ENCODE measurements at places on chromosomes 5 and 9.
A peak's percentile ranks its signal among the peaks of the same experiment; 100 is the strongest.

DNA sequence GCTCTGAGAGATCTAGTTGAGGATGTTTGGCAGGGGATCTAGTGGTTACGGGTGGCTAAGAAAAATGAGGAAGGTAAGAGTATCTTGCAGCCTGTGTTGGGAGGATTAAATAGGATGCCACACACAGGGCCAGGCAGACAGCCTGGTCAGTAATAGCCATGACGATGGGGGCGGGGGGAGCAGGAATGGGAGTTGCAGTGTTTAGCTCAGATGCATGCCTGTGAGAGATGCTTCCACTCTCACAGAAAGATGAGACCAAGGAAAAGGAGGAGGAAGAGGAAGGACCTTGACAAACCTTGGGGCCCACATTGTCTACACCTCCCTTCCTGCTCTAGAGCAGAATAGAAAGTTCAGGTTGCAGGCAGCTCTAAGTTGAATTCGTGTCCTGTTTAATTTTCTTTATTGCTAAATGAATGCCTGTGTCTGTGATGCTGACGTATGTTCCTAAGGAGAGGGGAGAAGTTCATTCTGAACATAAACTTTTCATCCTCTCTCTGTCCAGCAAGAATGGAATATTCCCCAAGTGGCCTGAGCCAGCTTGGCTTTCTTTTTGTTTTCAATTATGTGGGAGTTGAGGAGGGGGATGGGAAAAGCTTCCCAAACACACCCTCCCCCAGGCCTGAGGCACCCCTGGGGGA, 28.7 kb downstream of the TGFBI start:
- DNase-seq = no peak

DNA sequence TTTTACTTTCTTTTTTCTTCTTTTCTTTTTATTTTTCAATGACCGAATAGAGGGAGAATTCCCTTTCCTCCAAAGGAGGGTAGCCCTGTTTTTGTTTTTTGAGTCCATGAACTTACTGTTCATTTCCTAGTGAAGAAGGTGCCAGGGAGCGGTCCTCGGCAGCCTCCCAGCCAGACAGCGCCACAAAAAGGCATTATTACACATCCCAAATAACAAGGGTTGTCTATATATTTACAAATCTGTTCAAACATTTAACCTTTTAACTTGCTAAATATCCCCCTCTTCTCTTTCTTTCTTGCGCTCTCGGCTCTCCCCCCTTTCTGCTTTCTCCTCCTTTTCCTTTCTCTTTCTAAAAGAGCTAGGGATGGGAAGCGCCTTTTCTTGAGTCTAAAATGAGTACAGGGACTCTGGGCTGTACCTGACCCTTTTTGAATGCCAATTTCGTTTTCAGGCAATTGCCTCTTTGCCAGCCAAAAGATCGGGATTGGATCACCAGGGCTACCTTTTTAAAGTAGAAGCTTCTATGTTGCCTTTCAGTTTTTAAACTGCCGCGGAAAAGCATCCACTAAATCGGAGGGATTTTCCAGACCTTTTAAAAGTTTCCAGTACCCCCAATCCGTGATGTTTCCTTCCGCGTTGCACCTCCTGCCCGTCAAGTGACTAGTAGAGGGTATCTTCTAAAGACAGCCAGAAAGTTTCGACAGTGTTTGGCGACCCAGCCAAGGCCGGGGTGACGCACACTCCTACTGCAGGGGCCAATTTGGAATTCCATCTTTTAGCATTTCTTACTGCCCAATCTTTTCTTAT, 125.6 kb downstream of the TMEM161B start:
- DNase-seq = peak; percentile 75

GRCh38 chr5:14710313-14710994, 45.9 kb downstream of the OTULIN start:
- DNase-seq = no peak

DNA sequence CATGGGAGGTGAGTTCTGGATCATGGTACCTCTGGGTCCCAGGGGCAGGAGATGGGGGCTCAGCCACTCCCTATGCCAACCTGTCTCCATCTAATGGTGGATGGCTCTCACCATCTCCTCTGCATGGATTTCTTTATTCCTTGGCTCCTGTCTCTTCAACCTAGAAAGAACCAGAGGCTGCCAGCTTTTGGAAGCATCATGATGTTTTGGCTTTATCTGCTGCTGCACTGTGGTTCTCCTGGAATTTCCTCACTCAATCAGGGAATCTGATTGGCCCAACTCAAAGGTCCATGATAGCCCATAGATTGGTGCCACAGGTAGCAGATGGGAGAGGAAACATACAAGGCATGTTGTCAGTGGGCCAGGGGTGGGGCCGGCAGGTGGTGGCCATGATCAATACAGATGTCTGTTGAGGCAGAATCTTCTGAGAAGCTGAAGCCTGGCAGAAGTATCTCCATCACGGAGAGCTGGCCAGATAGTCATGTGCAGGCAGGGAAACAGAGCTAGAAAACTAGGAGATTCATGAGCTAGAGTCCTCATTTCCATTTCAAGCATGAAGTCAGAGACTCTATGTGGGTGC, 158.2 kb downstream of the MACROH2A1 start:
- DNase-seq = no peak

DNA sequence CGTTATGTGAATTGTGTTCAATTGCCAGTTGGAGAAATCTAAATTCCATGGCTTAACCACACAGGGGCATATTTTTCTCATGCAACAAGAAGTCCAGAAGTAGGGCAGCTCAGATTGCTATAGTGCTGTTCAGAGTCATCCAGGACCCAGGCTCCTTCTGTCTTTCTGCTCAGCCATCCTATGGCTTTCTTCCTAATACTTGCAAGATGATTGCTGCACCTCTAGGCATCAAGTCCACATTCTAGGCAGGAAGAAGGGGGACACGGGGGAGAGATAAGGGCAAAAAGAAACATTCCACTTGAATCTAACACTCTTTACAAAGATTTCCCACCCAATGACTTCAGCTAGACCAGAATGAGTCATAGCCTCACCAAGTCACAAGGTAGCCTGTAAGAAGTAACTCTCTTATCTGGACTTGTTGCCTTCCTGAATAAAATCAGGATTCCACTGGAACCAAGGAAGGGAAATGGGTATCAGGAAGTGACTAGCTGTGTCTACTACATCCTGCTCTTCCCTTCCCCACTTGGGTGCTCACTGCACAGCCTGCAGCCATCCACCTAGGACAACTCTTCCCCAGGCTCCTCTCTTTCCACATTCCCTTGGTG, 5.3 kb downstream of the ERAP2 start:
- DNase-seq = no peak

DNA sequence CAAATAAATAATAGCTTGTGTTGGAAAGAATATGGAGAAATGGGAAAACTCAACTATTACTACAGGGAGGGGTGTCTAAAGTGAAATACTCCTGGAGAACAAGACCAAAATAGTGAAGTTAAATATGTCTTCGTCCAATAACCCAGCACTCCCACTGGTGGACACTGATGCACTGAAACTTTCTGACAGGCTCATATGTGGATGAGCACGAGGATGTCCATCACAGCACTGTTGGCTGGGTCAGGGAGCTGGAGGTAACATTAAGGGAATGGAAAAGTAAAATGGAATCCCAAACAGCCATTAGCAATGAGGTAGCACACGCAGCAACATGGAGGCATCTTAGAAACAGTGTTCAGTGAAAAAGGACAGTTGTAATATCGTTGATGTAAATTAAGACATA, 86.5 kb downstream of the LMNB1 start:
- DNase-seq = no peak

DNA sequence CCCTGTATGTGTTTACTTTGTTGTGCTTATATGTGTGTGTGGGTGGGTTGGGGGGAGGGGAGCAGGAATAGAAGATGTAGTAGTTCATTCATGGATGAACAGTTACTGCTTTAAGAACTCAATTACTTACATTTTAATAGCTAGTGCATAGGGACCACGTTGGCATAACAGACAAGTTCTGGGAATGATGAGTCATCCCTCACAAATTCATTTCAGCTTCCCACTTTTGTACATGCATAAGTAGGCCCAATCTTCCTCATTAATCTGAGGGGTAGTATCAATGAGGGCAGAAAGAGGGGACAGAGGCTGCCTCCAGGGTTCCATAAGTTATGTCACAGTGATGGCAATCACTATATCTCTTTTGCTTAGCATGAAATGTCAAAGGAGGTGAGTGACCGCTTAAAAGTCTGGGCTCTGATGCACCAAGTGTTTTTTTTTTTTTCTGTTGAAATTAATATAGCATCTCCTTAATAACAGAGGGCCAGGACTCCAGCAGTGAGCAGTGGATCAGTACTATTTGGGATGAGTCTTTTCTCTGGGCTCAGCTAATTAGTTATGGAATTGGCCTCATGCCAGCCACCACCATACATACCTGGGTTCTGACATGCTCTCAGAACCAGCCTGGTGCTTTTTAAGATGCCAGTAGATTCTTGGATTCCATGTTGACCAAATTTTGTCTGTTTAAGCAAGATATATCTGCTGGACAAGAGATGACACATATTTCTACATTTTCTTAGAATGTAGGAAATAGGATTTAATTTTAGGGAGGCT, 37.1 kb downstream of the PRDM6 start:
- no peak for DNase-seq

GRCh38 chr5:177132136-177133095, 1.2 kb upstream of the NSD1 start:
- DNase-seq = peak; percentile 89

- DNase-seq = peak; percentile 36
Observed at GRCh38 chr5:50667023-50667652, 701 bp downstream of the PARP8 start.

GRCh38 chr9:91758491-91758981, 191.5 kb downstream of the ROR2 start:
- DNase-seq = no peak

GRCh38 chr5:94932259-94932658, 313.8 kb downstream of the SLF1 start:
- no peak for DNase-seq

DNA sequence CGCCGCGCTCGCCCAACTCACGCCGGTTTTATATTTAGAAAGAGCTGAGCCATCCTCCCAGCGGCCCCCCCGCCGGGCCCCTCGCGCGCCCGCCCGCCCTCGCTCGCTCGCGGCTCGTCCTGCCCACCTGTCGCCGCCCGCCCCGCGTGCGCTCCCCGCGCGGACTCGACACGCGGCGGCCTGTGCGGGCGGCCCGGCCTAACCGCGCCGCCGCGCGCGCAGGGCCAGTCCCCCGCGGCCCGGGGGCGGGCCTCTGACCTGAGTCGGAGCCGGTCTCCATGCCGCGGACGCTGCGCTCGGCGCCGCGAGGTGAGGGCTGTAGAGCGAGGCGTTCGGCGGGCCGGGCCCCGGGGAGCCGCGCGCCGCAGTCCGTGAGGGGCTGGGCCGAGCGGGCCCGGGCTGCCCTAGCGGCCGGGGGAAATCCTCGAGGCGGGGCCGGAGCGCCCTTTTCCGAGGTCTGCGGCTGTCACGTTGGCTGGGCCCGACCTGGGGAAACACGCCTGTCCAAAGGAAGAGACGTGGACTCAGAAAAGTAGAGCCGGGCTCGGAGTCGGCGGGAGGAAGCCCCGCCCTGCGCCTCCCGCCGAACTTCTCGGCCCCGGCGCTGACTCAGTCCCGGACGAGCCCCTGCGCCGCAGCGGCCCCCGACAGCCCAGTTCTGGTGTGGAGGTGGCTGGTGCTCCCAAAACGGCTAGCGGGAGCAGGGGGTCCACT, at the start of gene ECPAS:
Gene ECPAS (minus strand): TSS at position 526 of the 714 bp plus-strand sequence. CDS start 11,465 bp downstream, outside the sequence.
- DNase-seq = peak; percentile 48

DNA sequence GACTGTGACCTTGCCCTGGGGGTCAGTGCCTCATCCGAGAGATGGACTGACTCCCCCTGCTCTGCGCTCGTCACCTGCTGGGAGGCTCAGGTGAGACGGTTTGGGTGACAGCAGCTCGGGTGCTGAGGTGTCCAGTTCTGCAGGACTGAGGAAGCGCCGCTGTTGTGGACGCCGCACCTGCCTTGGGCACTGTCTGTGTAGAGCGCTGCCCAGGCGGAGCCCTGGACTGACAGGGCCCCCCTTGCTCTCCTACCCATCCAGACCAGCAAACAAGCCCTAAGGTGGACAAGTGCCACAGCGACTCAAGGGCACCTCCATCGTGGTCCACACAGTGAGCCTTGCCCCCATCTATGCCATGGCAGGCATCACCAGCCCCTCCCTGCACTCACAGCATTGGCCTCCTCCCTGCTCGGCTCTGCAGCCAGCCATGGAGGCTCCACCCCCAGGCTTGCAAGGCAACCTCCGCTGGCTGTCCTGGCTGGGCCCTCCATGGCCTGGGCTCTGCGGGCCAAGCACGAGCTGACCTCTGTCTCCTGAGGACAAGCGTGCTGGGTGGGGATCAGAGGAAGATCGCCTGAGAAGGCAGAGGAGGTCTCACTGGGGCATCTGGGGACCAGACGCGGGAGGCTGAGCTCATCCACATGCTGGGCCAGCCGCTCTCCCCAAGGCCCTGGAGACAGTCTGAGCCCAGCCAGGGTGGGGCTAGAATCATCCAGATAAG, 87.1 kb upstream of the COL5A1 start:
- no peak for DNase-seq

DNA sequence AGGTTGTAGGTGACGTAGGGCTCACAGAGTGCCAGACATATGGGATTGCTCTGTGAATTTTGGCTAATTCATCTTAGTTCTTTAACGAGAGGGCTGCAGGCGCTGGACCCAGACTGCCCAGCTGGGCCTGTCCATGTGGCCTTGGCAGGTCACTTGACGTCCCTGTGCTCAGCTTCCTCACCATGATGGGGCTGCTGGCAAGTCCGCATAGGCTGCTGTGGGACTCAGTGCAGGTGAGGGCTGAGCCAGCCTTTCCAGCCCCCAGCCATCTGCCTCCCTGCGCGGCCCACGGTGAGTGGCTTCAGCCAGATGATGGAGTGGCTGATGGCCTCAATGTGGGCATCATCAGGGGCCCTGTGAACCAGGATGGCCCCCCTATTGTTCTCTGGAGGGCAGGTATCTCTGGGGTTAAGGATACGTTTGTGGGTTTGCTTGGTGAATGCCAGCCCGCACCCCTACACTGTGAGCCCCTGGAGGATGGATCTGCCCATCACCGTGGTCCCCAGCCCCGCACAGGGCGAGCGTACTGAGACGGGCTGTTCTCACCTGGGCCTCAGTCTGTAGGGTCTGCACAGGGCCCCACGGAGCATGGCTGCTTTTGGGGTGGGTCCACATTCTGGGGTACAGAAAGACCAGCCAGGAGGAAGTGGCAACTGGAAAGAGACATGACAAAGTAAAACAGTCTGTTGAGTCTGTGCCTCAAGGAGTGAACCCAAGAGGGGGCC, 3.7 kb downstream of the CARD19 start:
- DNase-seq = no peak

DNA sequence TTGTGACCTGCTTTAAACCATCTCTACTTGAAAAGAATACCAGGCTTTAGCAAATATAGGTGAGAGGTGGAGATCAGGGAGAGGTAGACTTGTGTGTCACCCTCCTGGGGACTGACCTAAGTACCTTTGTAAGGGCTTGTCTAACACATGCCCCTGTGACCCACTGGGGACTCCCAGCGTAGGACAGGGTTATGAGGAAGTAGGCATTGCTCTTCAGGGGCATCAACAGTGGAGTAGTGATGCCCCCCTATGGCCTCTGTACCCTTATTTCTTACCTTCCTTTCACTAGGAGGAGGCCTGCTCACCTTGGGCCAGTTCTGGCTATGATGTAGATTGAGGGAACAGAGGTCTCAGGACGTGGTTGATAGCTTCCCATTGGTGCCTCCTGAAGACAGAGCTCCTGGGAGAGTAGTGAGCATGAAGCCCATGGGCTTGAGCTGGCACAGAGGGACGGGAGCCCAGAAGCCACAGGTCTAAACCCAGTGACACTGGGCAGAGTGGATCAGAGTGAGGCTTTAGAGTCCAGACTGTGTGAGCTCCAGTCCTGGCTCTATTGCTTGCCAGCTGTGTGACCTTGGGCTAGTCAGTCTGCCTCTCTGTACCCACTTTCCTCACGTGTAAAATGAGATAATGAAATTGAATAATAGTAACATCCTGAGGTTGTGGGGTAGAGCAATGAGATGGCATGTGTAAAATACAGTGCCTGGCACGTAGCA, 191.7 kb downstream of the AOPEP start:
- no peak for DNase-seq

Measured in posterior cingulate gyrus (tissue), 11 donors.